ENCODE measurements at places on chromosomes 6 and 20. TPM values are rescaled to one million over a fixed set of nuclear protein-coding genes. Genes with fewer than 3 reads are reported as not detected.

KCTD20 gene
- polyA plus RNA-seq: 36.8 TPM

FAM209B gene
- 0.58 TPM for polyA plus RNA-seq

MCUR1 gene
- polyA plus RNA-seq: 5.9 TPM

GINS1 gene
- 0.99 TPM for polyA plus RNA-seq

SLC17A2 gene
- not detected for polyA plus RNA-seq

HDDC2 gene
- 128 TPM for polyA plus RNA-seq

CDSN gene
- polyA plus RNA-seq: not detected

NR2E1 gene
- not detected for polyA plus RNA-seq

ECT2L gene
- polyA plus RNA-seq: not detected

AGPAT1 gene
- polyA plus RNA-seq: 15.3 TPM

MEI4 gene
- not detected for polyA plus RNA-seq

ULBP2 gene
- 1.1 TPM for polyA plus RNA-seq

PCNA gene
- polyA plus RNA-seq: 68.8 TPM

BNIP5 gene
- not detected for polyA plus RNA-seq

HMGCLL1 gene
- not detected for polyA plus RNA-seq

RBM24 gene
- not detected for polyA plus RNA-seq

SOX18 gene
- polyA plus RNA-seq: not detected

WFDC10B gene
- polyA plus RNA-seq: not detected

ASIP gene
- polyA plus RNA-seq: not detected

RIPOR2 gene
- polyA plus RNA-seq: 458 TPM

SLC17A9 gene
- 0.13 TPM for polyA plus RNA-seq

PM20D2 gene
- polyA plus RNA-seq: 7.8 TPM

PPIL4 gene
- 14.5 TPM for polyA plus RNA-seq

RALGAPA2 gene
- polyA plus RNA-seq: 1.6 TPM

FAXC gene
- not detected for polyA plus RNA-seq

SCUBE3 gene
- 0.03 TPM for polyA plus RNA-seq

SLC52A3 gene
- not detected for polyA plus RNA-seq

LY6G6D gene
- polyA plus RNA-seq: not detected

WFDC12 gene
- polyA plus RNA-seq: not detected

BFSP1 gene
- 0.96 TPM for polyA plus RNA-seq

ABCC10 gene
- 25.0 TPM for polyA plus RNA-seq

STMN3 gene
- polyA plus RNA-seq: 18.9 TPM

IPCEF1 gene
- polyA plus RNA-seq: 67.7 TPM

OLIG3 gene
- polyA plus RNA-seq: not detected

MAVS gene
- polyA plus RNA-seq: 1.2 TPM

DAAM2 gene
- polyA plus RNA-seq: not detected

NRM gene
- 15.8 TPM for polyA plus RNA-seq

PLAGL2 gene
- 1.1 TPM for polyA plus RNA-seq

CD164 gene
- 445 TPM for polyA plus RNA-seq

ZNF831 gene
- polyA plus RNA-seq: 12.1 TPM

TDRD6 gene
- polyA plus RNA-seq: not detected

AARS2 gene
- polyA plus RNA-seq: 10.1 TPM

CGA gene
- polyA plus RNA-seq: not detected

TFAP2A gene
- polyA plus RNA-seq: not detected

IMPG1 gene
- polyA plus RNA-seq: not detected

ZNF334 gene
- not detected for polyA plus RNA-seq

TTK gene
- 0.24 TPM for polyA plus RNA-seq

EPHA7 gene
- polyA plus RNA-seq: not detected

INSM1 gene
- not detected for polyA plus RNA-seq

METTL24 gene
- not detected for polyA plus RNA-seq

EDN1 gene
- polyA plus RNA-seq: not detected

Data from CD4-positive, alpha-beta memory T cell (primary cell).